ENCODE measurements at places on chromosomes 6 and 20.

DNA sequence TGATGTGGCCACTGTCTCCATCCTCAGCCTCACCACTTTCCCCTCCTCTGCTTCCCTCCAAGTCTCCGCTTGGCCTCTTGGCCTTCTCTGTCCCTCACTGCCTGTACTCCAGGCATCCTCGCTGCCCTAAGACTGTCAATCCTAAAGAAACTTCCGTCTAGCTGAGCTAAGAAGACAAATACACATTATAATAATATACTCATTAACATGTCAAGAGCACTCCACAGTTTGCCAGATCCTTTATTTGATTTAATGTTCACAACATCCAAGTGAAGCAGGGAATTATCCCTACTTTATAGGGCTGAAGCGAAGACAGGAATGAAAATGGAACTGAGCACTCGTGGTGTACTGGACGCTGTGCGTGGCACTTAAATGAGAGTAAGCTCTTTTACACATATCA, 72.4 kb upstream of the SLC22A23 start:
- no peak for DNase-seq

GRCh38 chr20:32523613-32524213, 61.4 kb downstream of the NOL4L start:
- no peak for DNase-seq

GRCh38 chr20:51230727-51231126, 207.8 kb upstream of the KCNG1 start:
- DNase-seq, result no peak

DNA sequence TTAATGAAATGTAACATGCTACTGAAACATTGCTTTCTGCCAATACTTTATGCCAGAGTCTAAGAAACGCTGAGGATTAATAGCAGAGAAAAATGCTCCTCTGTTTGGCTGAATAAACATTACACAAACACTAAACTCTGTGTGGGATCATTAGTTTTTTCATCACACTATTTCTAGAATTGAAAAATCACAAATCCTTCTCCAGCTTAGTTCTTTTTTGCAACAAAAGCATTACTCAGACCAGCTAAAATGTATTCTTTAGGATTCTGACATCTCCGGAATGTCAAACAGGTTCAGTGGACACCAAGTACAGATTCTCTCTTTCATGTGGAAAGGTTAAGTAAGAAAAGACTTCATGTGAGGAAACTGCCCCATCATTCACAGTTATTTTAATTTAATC, 226.9 kb downstream of the SIM1 start:
- no peak for DNase-seq

DNA sequence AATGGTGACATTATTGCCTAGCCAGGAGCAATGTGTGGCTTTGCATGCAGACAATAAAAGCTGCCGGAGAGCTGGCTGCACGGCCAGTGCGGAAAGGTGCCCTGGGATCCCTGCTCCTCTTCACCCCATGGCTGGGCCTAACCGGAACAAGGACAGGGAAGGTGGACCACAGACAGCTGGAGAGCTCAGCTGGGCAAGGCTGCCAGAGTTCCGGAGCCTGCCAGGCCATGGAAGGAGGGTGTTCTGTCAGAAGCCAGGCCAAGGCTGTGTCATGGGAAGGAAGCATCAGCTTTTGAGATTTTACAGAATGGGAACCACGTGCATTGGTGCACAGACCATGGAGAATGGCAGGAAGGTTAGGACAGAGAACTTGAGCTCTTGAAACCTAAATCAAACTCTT, 25.0 kb downstream of the MAP1LC3A start:
- DNase-seq, result no peak

DNA sequence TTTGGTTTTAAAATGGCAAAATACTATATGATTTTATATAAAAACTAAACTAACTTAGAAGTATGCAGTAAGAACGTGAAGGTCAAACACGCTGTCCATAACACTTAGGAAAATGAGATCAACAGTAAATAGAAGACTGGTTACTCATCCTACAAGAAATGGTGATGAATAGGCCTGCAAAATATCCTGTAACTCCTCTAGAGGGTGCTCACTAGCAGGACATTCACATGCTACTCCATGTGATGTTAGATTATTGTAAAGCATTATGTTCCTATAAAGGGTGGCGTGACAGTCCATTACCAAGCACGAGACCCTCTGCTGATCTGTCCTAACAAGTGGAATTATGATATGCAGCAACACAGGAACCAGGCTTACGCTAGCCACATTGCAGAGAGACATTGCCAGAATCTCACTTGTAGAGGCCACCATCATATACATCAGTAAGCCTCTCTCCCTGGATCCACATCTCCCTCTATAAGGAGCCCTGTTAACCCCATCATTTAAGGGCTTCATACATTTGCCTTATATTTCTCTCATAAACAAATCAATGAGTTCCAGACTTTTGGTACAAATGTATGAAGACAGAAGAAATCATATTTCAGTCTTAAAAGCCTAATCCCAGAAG, 18.0 kb upstream of the DEFB129 start:
- peak; percentile 34 for DNase-seq

All from RWPE1 (cell line).